NCI-H774 (cell line): ENCODE measurements at places on chromosomes 16 and 17.

DNA sequence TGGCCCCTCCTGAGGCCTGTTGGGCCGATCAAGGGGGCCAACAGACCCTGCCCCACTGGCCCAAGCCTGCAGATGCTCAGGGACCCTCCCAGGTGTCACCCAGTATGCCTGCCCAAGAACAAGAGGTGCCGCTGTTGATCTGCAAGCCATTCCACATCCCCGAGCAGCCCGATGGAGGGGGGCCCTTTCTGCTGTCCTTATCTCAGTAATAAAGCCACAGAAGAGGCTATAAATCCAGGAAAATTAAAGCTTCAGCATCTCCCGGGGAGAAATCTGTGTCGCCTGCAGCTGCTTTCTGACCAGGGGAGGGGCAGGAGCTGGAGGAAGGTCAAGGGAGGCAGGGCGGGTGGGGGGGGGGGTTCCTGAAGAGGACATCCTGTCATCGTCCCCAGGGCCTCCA lies 11.7 kb upstream of the CACNA1H start:
- no peak for DNase-seq

- DNase-seq, result no peak
Observed at GRCh38 chr16:26194526-26194925, 502.8 kb downstream of the HS3ST4 start.

DNA sequence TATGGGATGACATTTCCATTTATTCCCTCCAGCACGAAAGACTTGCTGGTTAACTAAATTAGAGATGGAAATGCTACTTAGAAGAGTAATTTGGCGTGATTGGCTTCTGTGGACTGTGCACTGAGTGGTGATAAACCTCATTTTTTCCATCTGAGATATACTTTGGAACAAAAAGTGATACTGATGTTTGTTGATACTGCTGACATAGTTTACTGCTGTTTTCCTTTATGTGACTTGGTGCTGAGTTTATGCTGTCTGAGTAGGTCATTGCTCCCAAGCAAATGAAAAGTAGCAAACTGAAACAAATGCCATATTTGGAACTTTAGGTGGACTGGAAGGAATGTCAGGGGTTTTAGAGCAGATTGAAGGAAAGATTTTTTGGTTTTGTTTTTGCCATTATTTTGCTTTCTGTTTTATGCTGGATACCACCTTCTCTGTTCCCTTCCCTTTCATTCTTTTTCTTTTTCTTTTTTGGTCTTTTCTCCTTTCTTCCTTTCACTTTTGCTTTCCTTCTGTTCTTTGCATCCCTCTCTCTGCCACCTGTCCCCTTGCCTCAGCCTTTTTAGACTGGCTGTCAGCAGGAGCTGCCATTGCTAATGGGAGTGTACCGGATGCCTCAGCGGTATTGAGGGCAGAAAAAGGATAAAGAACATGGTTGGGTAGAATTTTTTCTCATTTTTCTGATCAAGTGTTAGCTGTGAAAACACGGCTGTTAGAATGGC lies 41.8 kb downstream of the NUP93 start:
- DNase-seq, result no peak

GRCh38 chr17:38879878-38880665 lies 10.2 kb downstream of the LASP1 start:
- DNase-seq, result no peak

- DNase-seq, result no peak
Observed at GRCh38 chr16:5604770-5605169, 507.2 kb upstream of the EEF2KMT start.

DNA sequence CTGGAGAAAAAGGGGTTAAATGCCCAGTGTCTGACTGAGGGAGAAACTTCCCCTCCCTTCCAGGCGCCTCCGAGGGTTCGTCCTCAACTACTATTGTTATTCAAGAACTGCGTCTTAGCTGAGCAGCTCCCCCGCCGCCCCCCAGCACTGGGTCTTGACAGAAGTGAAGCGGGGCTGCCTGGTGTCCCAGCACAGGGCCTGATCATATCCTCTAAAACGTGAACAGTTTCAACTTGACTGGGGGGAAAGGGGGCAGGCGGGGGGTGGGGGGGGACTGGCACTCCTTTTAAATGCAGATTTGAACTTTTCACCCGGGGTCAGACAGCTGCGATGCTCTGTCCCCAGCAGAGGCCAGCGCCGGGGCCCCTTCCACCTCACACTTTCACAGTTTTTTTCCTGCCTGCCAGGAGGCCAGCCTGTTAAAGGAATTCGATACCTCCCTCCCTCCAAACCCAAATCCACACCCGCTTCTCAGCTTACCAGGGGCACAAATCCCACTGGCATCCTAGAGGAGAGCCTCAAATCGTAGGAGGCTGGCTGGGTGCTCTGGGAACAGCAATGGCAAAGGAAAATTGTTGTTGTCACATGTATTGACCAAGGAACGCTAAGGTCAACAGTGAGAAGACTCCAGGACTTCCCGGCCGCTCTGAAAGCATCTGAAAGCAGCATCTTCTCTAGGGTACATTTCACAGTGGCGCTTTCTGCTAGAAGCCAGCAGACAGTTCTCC lies 14.5 kb downstream of the ZFHX3 start:
- DNase-seq, result no peak

- DNase-seq, result peak; percentile 73
Observed at GRCh38 chr17:17416400-17417360, 60.1 kb upstream of the MED9 start.

DNA sequence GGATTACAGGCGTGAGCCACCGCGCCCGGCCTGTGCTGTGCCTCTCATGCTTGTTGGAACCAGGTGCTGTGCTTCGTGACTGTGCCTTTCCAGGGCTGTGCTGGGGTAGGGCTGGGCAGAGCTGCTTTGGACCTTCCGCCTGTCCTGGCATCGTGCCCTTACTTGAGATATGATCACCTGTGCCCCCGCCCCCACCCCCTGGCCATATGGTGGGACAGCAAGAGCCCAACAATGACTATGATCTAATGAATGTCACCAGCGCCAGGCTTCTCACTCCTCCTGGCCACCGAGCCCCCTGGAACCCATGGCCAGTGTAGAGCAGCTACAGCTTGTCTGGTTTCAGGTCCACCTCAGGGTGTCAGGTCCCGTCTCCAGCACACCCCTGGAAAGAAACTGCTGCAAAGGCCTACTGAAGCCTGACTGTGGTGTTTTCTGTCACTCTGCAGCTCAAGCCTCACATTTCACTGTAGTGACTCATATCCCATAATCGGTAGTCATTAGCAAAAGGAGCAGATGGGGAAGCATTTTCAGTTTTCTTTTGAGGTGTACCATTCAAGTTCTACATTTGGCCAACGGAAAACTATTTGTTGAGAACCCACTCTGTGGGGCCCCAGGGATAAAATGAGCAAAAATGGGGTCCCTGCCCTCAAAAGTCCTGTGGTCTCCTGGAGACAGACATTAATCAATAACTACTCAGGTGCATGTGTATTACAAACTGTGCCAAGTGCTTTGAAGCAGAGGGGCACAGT lies 22.1 kb downstream of the FCSK start:
- DNase-seq, result no peak

DNA sequence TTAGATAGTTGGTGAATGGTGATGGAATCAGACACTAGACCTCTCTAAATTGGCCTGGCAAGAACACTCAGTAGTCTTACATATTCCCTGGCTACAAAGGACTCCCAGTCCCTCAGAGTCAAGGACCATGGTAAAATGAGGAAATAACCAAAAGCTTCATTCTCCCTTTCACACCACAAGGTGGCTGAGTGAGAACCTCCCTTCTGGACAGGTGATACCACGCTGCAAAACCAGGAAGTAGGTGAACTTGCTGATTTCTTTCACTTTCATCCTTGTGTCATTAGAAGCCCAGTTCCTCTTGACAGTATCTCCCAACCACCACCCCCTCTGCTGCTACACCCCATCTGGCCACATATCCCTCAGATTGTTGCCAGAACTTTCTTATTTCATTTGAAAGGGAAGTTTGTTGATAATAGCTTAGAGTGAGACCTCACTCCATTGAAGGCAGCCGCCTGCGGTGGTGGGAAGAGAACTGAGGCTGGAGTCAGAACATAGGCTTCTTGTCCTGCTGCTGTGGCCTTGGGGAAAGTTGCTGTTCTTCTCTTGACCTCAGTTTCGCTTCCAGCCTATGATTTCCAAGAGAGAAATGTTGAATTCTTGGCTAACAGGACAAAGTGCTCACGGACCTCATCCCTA lies 290.6 kb upstream of the CCL2 start:
- DNase-seq, result peak; percentile 39

DNA sequence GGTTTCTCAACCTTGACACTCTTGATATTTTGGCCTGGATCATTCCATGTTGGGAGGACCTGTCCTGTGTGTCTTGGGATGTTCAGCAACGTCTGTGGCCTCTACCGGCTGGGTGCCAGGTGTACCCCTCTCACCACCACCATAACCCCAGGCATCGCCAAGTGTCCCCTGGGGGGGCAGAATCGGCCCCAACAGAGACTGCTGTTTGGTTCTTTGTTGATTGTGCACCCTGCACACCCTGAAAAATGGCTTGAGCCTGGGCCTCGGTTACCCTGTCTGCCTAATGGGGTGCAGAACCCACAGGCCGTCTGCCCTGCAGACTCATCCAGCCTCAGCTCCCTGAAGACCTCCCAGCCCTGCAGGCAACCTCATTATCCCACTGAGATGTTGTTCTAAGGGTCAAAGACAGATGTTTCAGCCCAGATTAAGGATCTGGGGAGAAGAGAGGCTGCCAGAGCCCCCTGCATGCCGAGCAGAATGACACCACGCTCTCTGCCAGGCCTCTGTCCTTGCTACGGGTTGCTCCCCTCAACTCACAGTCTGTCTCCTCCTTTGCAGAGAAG lies 9.2 kb downstream of the CACNG1 start:
- no peak for DNase-seq

- no peak for DNase-seq
Observed at GRCh38 chr17:3318336-3318735, 20.2 kb upstream of the OR3A1 start.

- no peak for DNase-seq
Observed at GRCh38 chr16:66028510-66029216, 337.8 kb upstream of the CDH5 start.

GRCh38 chr17:29567554-29568330 lies 759 bp upstream of the TP53I13 start:
- peak; percentile 50 for DNase-seq

DNA sequence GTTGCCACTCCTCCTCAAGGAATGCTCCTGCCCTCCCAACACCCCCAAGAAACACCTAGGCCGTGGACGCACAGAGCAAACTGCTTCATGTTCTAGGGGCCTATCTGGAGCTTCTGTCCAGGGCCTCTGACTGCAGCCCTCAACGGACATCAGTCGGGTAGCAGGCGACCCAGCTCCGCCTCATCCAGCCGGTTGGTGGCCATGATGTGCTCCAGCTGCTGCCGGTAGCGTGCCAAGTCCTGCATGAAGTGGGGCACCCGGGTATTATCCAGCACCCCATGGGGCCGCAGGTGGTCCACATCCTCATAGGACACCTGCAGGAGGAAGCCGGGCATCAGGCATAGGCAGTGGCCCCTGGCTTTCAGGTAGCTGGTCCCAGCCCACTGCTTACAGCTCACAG lies 6.3 kb downstream of the NOL3 start:
- DNase-seq, result no peak

DNA sequence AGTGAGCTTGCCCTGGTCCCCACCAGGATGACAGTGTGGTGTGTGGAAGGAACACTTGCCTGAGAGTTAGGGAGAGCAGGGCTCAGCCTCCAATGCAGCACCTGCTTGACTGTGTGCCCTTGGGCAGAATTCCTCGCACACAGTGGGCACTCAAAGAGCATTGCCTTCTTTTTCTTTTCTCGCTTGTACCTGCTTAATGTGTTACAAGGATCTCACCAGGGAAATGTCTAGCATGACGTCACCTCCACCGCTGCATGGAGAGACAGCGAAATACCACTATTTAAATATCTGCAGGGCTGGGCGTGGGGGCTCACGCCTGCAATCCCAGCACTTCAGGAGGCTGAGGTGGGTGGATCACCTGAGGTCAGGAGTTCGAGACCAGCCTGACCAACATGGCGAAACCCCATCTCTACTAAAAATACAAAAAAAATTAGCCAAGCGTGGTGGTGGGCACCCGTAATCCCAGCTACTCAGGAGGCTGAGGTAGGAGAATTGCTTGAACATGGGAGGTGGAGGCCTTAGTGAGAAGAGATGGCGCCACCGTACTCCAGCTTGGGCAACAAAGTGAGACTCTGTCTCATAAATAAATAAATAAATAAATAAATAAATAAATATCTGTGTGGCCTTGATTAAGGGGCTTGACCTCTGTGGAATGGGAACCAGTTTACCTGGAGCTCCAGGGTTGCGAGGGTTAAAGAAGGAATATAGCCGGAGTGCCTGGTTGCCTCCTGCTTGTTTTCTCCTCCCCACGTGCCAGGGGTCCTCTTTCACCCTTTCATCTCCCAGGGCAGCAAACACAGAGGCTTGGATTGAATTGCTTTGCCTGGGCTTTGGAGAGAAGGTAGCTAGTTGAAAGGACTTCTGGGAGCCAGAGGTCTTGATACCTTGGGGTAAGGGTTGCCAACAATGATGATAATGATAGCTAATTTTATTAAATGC lies 16.3 kb downstream of the SNX29 start:
- DNase-seq, result no peak

- DNase-seq, result no peak
Observed at GRCh38 chr16:30997725-30998711, 12.4 kb downstream of the STX1B start.

DNA sequence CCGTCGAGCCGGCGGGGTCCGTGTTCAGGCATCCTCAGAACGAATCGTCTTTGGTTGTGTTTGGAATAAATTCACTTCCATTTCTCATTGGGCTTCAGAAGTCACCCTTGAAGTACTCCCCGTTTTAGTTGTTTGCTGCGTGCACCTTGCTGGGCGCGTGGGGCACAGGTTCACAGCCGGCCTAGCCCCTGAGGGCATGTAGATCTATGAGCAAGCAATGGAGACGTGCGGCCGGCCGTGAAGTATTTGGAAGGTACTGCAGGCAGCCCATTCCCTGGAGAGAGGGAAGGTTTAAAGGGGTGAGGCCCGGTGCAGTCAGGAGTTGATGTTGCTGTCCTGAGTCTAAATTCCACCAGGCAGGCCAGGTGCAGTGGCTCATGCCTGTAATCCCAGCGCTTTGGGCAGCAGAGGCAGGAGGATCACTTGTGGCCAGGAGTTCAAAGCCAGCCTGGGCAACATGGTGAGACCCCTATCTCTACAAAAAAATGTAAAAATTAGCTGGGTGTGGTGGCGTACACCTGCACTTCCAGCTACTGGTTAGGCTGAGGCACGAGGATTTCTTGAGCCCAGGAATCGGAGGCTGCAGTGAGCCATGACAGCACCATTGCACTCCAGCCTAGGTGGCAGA lies 714 bp downstream of the ACSF3 start:
- no peak for DNase-seq

- DNase-seq, result no peak
Observed at GRCh38 chr17:62573480-62574117, 53.9 kb upstream of the MRC2 start.

DNA sequence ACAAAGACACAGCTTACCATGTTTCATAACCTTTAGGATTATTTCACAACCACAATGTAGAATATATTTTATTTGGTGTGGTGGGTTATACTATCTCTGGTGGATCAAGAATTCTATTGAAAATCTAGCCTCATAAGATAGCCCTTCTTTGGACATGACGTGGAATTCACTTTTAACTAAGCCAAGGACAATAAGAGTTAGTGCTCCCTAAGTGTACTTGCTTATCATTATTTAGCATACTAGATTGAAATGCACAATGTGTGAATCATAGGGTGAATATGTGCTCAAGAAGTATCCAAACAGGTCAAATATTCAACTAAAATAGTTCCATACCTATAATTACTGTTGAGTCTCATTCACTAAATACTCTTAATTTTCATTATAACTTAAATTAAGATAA lies 1179.5 kb upstream of the GOT2 start:
- DNase-seq, result no peak

GRCh38 chr16:19929062-19929511 lies 44.4 kb upstream of the GPRC5B start:
- no peak for DNase-seq

- no peak for DNase-seq
Observed at GRCh38 chr17:2386400-2387085, 14.3 kb downstream of the MNT start.
